ENCODE measurements at places on chromosomes 13 and 19.

DNA sequence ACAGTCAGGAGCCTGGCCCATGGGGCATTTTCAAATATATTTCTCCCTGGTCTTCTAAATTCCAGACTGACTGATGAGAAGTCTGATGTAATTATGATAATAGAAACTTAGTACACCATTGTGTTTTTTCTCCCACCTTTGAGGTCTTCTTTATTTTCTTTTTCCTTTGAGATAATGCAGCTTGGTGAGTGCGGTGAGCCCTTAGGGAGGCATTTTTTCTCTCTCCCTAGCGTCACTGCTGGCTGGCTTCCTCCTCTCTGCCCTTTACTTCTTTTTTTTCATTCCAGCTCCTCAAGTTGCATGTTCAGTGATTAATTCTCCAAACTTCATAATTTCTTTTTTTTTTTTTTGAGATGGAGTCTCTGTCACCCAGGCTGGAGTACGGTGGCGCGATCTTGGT lies 12.8 kb upstream of the CDC42EP5 start:
- DNase-seq: no peak

GRCh38 chr19:28482221-28482620 lies 730.7 kb downstream of the UQCRFS1 start:
- no peak for DNase-seq

DNA sequence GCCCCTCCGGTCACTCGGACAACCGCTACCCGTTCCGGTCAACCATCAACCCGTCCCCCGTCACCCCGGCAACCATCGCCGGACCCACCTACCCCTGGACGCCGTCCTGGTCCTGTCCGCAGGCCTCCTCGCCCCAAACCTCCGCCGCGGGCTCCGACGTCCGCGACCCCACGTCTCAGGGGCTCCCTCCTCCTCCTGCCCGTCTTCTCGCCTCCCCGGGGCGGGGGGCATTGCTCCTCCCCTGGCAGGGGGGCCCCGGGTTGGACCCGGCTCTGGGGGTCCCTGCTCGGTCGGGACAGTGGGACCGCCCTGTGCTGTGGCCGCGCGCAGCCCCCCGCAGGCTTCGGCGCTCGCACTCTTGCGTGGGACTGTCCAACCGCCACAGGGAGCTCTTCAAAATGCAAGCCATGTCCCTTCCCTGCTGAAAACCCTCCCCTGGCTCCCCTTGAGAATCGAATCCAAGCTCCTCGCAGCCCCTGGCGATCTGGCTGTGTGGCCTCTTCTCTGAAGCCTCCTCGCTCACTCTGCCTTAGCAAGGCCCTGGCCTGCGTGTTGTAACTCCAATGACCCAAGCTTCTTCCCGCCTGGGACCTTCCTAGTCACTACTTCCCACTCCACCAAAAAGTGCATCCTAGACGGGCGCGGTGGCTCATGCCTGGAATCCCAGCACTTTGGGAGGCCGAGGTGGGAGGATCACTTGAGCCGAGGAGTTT lies 8.4 kb downstream of the EPHX3 start:
- DNase-seq: no peak

- no peak for DNase-seq
These were observed 9.5 kb downstream of the SERPINE3 start for GRCh38 chr13:51349016-51349415.

DNA sequence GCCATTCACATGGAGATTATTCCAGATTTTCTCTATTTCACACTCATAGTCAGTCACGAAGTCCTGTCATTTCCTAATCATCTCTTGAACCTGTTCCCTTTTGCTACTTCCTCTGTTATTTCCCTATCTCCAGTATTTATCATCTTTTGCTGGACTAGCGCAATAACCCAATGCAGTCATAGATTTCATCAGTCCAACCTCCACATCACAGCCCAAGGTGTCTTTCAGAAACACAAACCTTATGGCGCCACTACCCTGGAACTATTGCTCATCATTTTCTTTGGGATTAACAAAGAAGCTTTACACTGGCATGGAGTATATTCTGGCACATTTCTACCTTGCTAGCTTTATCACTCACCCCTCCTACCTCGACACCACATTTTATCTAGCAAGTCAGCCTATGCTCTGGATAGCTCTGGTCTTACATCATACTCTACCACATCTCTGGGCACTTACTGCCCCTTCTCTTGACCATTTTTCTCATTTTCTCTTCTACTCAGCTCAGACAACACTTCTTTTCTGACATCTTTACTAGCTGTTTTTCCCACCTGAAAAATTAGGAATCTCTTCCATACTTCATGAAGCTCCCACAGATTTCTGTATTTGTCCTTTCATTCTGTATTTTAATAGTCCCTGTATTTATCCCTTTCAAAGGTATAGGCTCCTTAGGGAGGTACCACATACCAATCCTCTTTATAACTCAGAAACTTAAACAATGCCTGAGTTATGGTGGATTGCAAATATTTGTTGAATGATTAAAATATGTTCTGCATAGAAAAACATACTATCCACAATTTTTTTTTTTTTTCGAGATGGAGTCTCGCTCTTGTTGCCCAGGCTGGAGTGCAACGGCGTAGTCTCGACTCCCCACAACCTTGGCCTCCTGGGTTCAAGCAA lies 534.7 kb downstream of the KLF12 start:
- DNase-seq: no peak

DNA sequence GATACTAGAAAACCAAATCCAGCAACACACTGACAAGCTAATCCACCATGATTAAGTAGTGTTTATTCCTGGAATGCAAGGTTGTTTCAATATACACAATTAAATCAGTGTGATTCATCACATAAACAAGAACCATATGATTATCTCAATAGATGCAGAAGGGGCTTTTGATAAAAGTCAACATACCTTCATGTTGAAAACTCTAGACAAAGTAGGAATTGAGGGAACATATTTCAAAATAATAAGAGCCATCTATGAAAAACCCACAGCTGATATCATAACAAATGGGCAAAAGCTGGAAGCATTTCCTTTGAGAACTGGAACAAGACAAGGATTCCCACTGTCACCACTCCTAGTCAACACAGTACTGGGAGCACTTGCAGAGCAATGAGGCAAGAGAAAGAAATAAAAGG lies 213.6 kb upstream of the CSNK1A1L start:
- no peak for DNase-seq

DNA sequence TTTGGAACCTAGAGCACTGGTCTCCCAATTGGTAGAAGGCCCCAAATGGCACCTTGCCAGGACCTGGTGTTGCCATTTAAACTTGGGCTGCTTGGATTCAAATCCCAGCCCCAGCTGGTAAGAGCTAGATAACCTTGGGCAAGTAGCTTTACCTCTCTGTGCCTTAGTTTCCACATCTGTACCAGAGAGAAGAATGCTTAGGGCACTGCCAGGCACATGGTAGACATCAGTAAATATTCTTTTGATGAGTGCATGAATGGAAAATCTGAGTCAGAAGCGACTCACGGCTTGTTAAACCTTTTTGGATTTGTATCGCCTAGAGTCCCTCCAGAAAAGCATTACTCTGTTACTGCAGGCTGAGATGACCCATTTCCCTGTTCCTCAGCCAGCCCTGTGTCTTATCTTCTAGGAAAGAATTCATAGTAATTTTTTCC lies 90.9 kb downstream of the SIPA1L3 start:
- no peak for DNase-seq

DNA sequence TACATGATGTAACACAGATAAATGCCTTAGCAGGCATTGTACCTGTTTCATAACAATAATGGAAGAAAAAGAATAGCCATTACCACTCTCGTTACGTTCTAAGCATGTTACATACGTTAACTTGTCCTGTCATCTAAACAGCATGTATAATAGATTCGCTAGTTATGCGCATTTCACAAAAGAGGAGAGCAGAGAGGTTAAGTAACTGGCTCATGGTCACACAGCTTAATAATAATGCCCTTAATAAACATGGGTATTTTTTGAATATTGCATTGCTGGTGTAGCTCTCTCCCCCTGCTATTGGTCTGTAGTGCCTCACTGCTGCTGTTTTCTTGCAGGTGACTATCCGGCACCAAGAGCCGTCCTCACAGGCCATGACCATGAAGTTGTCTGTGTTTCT lies 188.3 kb upstream of the MAB21L1 start:
- no peak for DNase-seq

- no peak for DNase-seq
These were observed 11.7 kb upstream of the OVOL3 start for GRCh38 chr19:36099166-36099785.

GRCh38 chr19:18300930-18301717 lies 19.7 kb upstream of the JUND start:
- no peak for DNase-seq

GRCh38 chr13:25529425-25529824 lies 157.7 kb downstream of the ATP8A2 start:
- no peak for DNase-seq

All from SIG-M5 (cell line).